Osteoblast (primary cell): ENCODE measurements at places on chromosomes 3 and 15.

- peak; percentile 49 for DNase-seq
Observed at GRCh38 chr3:51997935-51998596, 2.4 kb upstream of the RPL29 start.

- DNase-seq: no peak
Observed at GRCh38 chr3:181660337-181660736, 51.4 kb upstream of the SOX2 start.

GRCh38 chr15:63352808-63353207 is 28.8 kb downstream of the CA12 start:
- no peak for DNase-seq

DNA sequence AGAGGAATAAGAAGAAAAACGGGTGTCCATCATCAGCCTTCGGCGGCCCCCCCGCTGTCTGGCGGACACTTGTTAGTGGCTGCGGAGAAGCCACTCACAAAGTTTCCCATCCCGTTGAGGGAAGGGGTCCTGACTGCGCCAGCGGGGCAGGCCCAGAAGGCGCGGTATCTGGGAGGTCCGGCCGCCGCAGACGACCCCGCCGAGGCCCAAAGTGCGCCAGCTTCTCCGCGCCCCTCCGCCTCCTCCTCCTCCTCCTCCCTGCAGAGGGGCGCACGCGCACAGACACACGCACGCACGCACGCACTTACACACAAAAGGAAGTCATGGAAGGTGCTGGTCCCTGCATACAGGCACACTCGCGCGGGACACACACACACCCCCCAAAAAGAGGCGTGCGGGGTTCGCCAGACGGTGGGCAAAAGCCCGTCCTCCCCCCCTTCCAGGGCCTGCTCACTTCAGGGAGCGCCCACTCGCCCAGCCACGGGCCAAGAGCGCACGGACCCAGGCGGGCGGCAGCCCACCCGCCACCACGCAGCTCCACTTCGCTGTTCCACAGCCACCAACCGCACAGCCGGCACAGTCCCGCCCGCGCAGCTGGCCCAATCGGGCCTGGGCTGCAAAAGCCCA is 18.0 kb downstream of the ZNF148 start:
- peak; percentile 89 for DNase-seq

DNA sequence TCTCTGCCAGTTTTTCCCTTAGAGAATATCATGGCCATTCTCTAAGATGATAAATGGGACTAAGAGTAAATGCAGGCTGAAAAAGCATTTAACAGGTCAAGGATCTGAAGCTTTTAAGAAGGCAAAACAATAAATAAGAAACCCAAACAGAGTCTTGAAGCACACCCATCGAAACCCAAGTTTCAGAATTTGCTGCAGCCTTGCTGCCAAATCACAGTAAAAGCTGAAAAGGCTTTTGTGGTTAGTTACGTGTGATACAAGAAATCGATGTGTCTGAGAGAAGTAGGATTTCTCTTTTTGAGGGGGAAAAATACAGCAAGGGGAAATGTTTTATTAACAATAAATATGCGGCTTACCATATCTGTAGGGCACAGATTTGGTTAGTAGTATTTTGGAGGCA is 92.0 kb downstream of the IGF1R start:
- DNase-seq: no peak

GRCh38 chr3:129003578-129004112 is 2.5 kb downstream of the EFCC1 start:
- peak; percentile 76 for DNase-seq

DNA sequence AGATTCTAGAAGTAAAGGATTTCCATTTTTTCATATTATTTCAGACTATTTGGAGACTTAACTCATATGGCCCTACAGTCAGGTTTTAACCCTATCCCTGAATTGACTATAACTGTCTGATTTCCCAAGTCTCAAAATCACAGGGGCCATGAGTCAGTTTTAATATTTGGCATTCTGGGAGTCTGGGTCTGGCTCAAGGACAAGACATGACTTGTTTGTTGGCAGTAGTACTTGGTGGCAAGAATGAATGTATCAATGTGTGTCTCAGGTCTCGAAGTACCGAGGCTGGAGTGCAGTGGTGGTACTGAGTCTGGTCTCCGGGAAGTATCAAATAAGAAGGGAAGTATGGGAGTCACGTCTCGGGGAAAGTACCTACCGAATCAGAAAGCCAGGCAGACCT is 10.8 kb downstream of the UMPS start:
- no peak for DNase-seq

DNA sequence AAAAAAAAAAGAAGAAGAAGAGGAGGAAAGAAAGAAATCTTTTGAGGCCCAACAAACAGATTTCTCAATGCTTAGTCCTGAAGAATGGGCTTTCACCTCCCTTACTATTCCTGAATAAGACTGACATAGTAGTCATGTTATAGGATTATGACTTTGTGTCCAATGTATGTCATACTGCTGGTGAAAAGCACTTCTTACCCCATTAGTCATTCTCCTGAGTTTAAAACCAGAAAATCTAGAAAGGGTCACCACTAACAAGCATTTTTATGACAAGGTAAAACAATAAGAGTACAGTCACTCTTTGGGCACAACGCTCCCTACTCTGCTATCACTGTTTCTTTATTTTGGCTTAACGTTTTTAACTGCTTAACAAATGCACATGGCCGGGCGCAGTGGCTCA is 88.2 kb downstream of the IGSF11 start:
- no peak for DNase-seq

- no peak for DNase-seq
Observed at GRCh38 chr15:69314736-69315135, 16.0 kb downstream of the PAQR5 start.
